GM23248 (cell line): ENCODE measurements at places on chromosomes 2 and 18. TPM values are rescaled to one million over a fixed set of nuclear protein-coding genes. Genes with fewer than 3 reads are reported as not detected.

GRCh38 chr2:109171444-109172334 is 42.7 kb downstream of the SH3RF3 start:
- DNase-seq = peak; percentile 98

Gene POTEI
- not detected in 2 replicates for total RNA-seq

DNA sequence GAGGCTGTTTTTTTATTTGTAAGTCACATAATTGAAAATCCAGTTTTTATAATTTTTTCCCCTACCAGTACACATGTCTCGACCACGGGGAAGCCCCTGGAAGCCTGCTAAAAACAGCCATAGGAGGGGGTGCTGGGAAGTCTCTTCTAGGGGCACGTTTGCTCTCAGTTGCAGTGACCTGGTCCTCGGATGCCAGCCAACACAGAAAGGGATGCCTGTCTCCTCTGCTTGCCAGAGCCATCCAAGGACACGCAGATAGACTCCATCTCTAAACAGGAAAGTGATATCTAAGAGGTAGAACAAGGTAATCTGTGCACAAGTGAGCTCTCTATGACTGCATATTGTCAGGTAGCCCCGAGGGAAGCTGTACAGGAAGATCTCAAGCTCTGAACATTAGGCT is 255.8 kb downstream of the SETBP1 start:
- no peak for DNase-seq

- no peak for DNase-seq
Observed at GRCh38 chr2:64922482-64923384, 66.5 kb upstream of the SLC1A4 start.

DNA sequence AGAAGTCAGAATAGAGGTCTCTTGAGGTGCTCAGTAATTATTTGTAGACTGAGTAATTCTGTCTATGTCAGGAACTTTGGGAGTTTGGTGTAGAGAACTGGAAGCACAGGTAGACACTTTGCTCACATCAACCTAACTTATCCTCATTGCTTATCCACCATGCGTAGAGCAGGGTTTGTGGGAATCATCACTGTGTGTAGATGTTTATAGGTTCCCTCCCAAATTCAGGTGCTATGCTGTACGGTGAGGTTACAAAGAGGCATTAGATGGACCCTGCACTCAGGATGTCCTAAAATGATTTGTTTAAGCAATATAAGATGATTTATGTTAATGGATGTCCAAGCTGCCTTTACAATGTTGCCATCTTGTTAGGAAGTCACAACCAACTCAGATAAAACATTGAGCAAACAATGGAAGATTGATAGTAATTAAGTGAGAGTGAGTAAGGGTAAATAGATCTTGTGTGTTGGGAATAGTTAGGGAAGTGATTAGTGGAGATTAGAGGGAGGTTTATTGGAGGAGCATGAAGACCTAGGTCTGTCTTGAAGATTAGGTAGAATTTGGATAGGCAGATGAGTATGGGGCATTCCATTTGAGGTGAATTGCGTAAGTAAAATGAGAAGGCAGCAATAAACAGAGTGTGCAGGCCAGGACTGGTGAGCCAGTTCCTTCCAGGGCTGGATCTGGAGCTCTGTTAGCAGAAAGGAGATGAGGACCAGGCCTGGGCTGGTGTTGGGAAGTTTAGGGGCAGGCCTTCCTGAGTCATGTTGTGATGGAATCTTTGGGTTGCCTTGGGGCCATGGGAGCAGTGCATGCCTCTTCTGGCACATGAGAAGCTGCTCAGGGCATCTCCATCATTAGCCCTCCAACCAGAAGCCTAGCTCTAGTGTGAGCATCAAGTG is 12.1 kb downstream of the EPAS1 start:
- DNase-seq = peak; percentile 88

Gene MRO
- not detected in 2 replicates for total RNA-seq

Gene RNF152
- 5.4 and 11.3 TPM in 2 replicates for total RNA-seq

GRCh38 chr2:96637385-96638143 is 548 bp downstream of the KANSL3 start:
- peak; percentile 97 for DNase-seq

GRCh38 chr2:112643488-112643887 is 2.3 kb upstream of the SLC20A1 start:
- DNase-seq = no peak

DNA sequence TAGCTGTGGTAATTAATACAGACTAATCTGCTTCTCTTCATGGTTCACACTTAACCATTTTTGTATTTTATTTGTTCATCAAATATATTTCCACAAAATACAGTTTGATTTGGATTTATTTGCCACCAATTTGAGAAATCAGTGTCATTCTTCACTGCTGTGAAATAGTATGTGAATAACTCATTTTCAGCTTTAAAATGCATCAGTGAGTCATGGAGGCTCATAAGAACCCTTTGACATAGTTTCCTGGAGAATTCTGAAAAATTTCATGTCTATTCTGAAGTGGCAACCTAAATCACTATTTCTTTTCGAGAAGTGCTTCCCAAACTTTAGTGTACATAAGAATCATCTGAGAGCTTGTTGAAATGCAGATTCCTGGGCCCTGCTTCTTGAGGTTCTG is 1026.7 kb upstream of the ACVR2A start:
- peak; percentile 69 for DNase-seq

Gene SLC4A3
- total RNA-seq = 0.54 and 1.6 TPM in 2 replicates

DNA sequence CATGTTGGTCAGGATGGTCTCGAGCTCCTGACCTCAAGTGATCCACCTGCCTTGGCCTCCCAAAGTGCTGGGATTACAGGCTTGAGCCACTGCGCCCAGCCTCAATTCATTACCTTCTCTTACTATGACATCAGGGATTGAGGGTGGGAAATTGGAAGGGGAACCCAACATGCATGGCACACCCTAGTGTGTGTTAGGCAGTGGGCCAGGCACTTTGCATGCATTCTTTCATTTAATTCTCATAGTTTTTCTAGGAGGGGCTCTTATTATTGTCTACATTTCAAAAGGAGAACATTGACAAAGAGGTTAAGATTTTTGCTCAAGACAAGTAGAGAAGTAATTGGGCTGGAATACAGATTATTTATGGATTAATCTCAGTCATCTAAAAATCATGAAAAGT is 10.9 kb upstream of the DNAJB2 start:
- no peak for DNase-seq

DNA sequence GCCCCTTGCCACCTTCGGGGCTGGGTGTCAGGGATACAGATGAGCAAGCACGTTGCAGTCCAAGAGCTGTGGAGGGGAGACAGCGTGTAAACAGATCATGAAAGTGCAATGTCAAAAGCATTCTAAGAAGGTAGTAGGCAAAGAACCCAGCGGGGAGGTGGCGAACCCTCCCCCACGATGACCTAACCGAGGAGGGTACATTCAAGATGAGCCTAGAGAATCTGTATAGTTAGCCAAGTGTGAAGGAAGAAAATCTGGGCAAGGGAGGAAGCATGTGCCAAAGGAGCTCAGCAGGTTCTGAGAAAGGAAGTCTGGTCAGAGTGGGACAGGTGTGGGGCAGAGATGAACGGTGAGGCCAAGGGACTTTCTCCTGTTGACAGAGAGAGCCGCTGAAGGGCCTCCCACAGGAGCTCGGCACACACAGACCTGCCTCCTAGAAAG is 106.9 kb downstream of the SP3 start:
- DNase-seq = no peak

DNA sequence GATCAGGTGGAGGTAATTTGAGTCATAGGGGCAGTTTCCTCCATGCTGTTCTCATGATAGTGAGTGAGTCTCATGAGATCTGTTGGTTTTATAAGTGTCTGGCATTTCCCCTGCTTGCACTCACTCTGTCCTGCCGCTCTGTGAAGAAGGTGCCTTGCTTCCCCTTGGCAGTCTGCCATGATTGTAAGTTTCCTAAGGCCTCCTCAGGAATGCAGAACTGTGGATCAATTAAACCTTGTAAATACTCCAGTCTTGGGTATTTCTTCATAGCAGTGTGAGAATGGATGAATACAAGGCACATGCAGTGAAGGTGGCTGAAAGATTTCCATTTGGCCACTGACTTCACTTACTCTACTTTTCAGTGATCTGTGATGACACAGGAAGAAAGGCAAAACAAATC is 133.7 kb downstream of the SH3BP4 start:
- no peak for DNase-seq

DNA sequence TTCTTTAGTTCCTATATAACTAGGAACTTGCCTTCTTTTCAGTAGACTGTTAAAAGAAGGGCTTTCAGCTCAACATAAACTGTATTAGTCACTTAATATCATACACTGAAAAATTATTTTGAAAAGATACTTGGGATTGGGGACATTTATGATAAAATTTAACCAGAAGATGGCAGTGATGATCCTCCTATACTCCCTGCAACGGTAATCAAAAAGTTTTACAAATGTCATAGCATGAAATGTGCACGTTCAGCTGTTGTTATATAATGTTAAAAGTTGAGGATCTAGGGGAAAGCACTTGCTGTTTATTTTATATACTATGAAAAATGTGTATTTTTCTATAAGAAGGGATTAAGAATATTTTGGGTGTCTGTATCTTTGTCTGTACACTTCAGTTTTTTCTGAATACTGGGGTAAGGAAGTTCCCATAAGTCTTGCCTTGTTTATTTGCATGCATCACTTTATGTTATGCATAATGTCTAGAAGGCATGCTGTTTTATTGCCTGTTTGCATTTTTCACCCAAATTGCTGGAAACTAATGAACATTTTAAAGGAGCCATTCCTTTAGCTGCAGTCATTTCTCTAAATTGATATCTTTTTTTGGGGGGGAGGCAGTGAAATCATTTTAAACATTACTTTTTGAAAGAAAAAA is 19.0 kb downstream of the DYNC1I2 start:
- DNase-seq = peak; percentile 56

DNA sequence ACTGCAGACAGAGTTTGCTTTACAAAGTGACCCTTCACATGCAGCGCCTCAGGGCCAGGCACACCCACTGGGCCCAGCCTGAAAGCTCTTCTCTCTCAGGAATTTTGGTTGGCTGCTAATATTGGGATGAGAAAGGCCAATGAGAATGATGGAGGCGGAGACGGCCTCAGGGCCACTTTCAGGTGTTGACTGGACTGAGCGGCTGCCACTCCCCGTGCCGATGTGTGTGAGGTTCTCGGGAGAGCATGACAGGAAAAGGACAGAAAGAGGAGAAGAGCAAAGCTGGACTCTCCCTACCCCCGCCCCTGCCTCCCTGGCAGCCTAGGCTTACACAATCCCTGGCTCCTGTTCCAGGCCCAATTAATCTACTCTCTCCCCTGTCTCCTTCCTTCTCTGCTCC is 155.7 kb downstream of the CELF4 start:
- DNase-seq = no peak

DNA sequence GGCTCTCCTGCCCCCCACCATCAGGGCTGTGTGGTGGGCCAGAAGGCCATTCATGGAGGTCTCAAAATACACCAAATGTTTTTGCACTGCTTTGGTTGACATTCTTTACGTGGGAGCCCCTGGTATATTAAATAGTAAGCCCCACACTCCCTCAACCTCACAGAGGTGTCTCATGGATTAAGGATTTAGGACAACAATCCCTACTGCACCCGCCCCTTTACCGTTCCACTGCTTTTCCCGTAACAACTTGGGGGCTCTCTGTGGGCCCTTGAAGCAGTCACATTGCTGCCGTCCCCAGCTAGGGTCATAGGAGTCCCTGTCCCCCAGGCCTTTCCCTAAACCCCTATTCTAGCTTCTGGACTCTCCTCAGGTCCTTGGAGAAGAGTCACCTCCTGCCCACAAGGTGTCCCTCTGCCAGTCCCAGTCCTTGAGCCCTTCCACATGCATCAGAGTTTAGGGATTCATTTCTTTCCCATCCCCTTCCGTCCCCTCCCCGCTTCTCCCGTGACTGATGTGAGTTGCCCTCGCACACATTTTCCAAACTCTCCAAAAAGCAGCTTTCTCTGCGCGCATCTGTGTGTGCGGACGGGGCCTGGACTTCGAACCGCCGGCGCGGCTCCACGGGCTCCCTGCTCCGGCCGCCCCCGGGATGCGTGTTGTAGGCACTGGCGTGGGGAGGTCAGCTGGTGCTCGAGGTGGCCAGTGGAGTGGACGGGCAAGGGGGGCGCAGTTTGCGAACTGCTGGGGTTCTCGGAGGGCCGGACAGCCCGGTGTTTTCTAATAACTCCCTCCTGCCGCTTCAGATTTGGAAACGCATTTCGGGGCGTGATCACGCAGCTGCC is 84.8 kb downstream of the LYPD1 start:
- DNase-seq = no peak

- peak; percentile 97 for DNase-seq
Observed at GRCh38 chr2:237097911-237098702, 12.4 kb downstream of the COPS8 start.

Gene MAP2
- 1.0 and 7.6 TPM in 2 replicates for total RNA-seq

DNA sequence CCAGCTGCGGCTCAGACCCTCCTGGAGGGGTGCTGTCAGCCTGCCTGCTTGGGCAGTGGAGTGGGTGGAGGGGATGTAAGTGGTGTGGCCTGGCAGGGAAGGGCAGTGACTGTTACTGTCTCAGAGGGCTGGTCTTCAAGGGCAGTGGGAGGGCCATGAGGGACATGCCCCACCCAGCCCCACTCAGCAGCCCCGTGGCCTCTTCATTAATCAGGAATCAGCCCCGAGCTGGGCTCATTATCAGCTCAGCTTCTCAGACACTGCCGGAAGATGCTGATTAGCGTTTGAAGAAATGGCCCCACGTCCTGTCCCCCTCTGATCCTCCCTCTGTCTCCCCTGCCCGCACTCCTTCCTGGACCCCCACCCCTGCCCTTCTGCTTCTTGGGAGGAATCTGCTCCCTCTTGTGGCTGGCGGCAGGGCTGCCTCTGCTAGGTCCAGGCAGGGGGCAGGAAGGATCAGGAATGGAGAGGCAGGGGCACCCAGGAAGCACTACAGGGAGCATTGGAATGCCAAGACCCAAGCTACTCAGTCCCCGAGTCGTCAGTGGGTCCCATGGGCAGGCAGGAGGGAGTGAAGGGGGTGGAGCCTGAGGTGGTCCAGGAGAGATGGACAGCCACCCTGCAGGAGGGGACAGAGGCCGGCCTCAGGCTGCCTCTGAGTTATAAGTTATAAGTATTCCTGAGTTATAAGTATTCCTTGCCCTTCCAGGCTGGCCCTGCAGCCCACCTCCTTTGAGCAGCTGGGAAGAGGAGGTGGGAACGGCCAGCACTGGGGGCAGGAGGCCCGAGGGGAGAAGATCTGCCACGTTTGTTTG is 7.0 kb downstream of the ASIC4 start:
- peak; percentile 84 for DNase-seq

DNA sequence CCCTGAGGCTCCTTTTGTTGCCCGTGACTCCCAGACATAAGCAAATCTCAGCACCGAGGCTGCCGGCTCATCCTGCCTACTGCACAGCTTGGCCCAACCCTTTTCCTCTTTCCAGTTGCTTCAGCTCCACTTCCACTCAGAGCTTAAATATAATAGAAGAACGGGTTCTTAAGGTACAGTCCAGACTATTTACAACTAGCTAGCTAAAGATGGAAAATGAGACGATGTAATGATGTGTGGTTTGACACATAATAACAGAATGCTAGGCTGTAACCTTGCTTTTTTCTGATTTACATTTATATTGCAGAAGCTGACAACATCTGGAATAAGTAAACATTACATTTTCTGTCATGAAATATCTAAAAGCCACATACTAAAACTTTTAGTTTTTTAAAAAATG is 26.9 kb upstream of the ATP9B start:
- no peak for DNase-seq

Gene CCL20
- not detected in 2 replicates for total RNA-seq

DNA sequence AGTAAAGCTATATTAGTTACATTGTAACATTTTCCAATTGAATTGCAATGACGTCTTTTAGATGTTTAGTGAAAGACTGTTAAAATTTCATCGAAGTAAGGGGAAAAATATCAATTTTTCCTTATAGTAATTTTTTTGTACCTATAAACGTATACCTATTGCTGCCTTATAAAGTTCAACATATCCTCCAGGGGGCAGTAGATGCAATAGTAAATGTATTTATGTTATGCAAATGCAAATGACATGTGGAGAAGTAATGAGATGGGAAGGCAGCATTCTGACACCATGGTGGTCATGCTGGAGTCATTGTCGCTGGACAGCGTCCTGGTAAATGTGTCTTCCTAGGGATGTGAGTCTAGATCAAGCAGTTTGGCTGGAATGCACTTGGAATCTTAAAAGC is 38.7 kb downstream of the MSTN start:
- DNase-seq = peak; percentile 65
